IMR-90 (cell line): ENCODE measurements at places on chromosomes 12 and 14. TPM values are rescaled to one million over a fixed set of nuclear protein-coding genes. Genes with fewer than 3 reads are reported as not detected.

GRCh38 chr14:20388159-20388558 is 25.1 kb downstream of the TEP1 start:
- DNase-seq, result no peak

- DNase-seq, result no peak
These were observed 94.5 kb downstream of the MYRFL start for GRCh38 chr12:69919495-69919894.

GRCh38 chr12:26425587-26426260 is 230.4 kb downstream of the SSPN start:
- DNase-seq, result peak; percentile 8

DNA sequence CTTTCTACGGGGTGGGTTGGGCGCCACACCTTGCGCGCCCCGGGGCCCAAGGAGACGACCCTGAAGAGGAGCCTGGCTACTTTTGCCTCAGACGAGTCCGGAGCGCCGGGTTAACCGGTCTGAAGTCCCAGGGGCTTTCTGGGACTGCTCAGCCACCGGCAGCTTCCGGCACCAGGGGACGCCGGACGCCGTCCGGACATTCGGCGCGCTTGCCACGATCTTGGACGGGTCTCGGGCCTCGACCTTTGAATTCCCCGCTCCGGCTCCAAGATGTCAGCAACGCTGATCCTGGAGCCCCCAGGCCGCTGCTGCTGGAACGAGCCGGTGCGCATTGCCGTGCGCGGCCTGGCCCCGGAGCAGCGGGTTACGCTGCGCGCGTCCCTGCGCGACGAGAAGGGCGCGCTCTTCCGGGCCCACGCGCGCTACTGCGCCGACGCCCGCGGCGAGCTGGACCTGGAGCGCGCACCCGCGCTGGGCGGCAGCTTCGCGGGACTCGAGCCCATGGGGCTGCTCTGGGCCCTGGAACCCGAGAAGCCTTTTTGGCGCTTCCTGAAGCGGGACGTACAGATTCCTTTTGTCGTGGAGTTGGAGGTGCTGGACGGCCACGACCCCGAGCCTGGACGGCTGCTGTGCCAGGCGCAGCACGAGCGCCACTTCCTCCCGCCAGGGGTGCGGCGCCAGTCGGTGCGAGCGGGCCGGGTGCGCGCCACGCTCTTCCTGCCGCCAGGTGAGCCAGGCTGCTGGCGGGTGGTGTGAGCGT is at the start of gene ACOT4:
Gene ACOT4 (plus strand): TSS at position 184 of the 760 bp plus-strand sequence. CDS start 87 bp downstream, at position 271.
- DNase-seq, result peak; percentile 20

GRCh38 chr12:31033681-31034080 is 40.0 kb upstream of the DDX11 start:
- DNase-seq, result no peak

DNA sequence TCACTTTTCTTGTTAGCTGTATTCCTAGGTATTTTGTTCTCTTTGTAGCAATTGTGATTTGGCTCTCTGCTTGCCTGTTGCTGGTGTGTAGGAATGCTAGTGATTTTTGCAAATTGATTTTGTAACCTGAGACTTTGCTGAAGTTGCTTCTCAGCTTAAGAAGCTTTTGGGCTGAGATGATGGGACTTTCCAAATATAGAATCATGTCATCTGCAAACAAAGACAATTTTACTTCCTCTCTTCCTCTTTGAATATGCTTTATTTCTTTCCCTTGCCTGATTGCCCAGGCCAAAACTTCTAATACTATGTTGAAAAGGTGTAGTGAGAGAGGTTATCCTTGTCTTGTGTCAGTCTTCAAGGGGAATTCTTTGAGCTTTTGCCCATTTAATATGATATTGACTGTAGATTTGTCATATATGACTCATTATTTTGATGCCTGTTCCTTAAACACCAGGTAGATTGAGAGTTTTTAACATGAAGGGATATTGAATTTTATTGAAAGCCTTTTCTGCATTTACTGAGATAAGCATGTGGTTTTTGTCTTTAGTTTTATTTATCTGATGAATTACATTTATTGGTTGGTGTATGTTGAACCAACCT is 26.7 kb downstream of the CLECL1 start:
- DNase-seq, result peak; percentile 20

The SPIC gene
- not detected in 2 replicates for total RNA-seq

The GPR84 gene
- not detected in 2 replicates for total RNA-seq

The UNC79 gene
- total RNA-seq, result under 0.01 TPM in 1 of 2 replicates, not detected in the other

The DPF3 gene
- 32.8 and 48.9 TPM in 2 replicates for total RNA-seq
